ENCODE measurements at places on chromosomes 12 and 14. TPM values are rescaled to one million over a fixed set of nuclear protein-coding genes. Genes with fewer than 3 reads are reported as not detected.
A peak's percentile ranks its signal among the peaks of the same experiment; 100 is the strongest.

DNA sequence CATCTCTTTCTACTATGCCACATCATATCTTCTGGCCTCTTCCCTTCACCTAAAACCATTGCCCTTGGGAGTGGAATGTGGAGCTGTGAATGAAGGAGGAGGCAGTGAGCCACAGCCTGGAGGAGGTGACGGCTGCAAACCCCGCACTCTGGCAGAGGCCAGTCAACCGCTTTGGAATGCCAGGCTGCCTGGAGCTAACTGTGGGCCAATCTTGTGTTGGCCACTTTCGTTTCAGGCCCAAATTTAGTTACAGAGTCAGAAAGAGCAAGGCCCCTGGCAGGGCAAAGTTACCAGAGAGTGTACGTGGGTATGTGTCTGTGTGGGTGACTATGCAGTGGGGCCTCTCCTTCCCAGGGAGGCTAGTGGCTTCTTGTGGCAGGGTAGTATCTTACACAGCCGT lies 40.1 kb downstream of the CACNA1C start:
- no peaks in the 10 kb centered on the region for H3K36me3 ChIP-seq
- H3K27me3 ChIP-seq, result no peaks in the 10 kb centered on the region
- no peak for DNase-seq
- no peak overlapping the region for H3K4me3 ChIP-seq

DNA sequence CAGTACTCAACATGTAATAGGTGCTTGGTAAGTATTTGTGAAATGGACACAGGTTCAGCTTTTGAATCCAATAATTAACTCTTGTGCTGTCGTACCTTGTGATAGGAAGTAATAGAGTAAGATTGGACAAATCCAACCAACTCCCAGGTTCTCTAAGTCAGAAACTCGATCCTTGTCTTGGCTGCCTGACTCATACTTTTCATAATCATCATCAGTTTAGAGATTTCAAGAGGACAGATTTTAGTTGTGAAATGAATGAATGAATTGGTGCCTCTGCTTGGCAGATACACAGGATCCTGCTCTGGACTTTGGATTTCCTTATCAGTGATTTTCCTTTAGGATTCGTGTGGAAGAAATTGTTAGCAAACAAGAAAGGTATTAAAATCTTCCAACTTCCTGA lies 1145.2 kb downstream of the AACS start:
- no peak for DNase-seq
- H3K4me3 ChIP-seq, result no peak overlapping the region
- peaks cover 3% of the 10 kb centered on the region for H3K4me1 ChIP-seq
- H3K27me3 ChIP-seq, result no peaks in the 10 kb centered on the region
- H3K27ac ChIP-seq, result no peak overlapping the region

GRCh38 chr12:95319694-95320331 lies 102.2 kb downstream of the VEZT start:
- no peak for DNase-seq
- peaks cover 10% of the 10 kb centered on the region for H3K4me1 ChIP-seq
- H3K36me3 ChIP-seq, result no peaks in the 10 kb centered on the region
- H3K4me3 ChIP-seq, result no peak overlapping the region
- no peaks in the 10 kb centered on the region for H3K27me3 ChIP-seq

- H3K27ac ChIP-seq, result no peak overlapping the region
- H3K4me1 ChIP-seq, result no peaks in the 10 kb centered on the region
- DNase-seq, result no peak
- no peak overlapping the region for H3K4me3 ChIP-seq
- no peaks in the 10 kb centered on the region for H3K36me3 ChIP-seq
- H3K27me3 ChIP-seq, result no peaks in the 10 kb centered on the region
Measured at GRCh38 chr12:70744178-70744577, 106.9 kb upstream of the PTPRB start.

GRCh38 chr12:112964067-112964670 lies 14.2 kb upstream of the OAS2 start:
- no peak for DNase-seq
- no peaks in the 10 kb centered on the region for H3K4me1 ChIP-seq
- H3K4me3 ChIP-seq, result no peak overlapping the region
- H3K27me3 ChIP-seq, result no peaks in the 10 kb centered on the region
- H3K27ac ChIP-seq, result no peak overlapping the region
- H3K36me3 ChIP-seq, result no peaks in the 10 kb centered on the region

DNA sequence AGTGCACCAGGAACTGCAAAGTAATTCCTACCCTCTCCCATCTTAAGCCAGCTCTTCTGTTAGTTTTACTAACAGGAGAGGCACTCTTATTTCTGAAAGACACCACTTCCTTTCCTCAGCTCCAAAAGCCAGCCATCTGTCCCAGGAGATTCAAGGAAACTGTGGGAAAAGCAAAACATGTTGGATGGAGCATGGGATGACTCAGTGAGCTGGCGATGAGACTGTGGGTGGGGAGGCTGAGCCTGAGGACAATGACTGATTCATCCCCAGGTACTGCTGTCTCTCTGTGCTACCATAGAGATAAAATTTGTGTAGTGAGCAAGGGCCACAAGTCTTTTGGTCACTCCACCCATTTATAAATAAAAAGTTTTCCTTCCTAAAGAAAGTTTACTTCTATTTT lies 141.4 kb downstream of the MYRFL start:
- H3K27me3 ChIP-seq, result no peaks in the 10 kb centered on the region
- no peak overlapping the region for H3K4me3 ChIP-seq
- peaks cover under 1% of the 10 kb centered on the region for H3K4me1 ChIP-seq

- H3K4me1 ChIP-seq, result peaks cover 14% of the 10 kb centered on the region
- no peaks in the 10 kb centered on the region for H3K36me3 ChIP-seq
- no peaks in the 10 kb centered on the region for H3K27me3 ChIP-seq
- DNase-seq, result no peak
Measured at GRCh38 chr14:95146079-95146771, 11.1 kb downstream of the DICER1 start.

GRCh38 chr14:38073641-38074040 lies 134.1 kb upstream of the SSTR1 start:
- no peaks in the 10 kb centered on the region for H3K27me3 ChIP-seq
- no peak for DNase-seq
- H3K36me3 ChIP-seq, result no peaks in the 10 kb centered on the region

DNA sequence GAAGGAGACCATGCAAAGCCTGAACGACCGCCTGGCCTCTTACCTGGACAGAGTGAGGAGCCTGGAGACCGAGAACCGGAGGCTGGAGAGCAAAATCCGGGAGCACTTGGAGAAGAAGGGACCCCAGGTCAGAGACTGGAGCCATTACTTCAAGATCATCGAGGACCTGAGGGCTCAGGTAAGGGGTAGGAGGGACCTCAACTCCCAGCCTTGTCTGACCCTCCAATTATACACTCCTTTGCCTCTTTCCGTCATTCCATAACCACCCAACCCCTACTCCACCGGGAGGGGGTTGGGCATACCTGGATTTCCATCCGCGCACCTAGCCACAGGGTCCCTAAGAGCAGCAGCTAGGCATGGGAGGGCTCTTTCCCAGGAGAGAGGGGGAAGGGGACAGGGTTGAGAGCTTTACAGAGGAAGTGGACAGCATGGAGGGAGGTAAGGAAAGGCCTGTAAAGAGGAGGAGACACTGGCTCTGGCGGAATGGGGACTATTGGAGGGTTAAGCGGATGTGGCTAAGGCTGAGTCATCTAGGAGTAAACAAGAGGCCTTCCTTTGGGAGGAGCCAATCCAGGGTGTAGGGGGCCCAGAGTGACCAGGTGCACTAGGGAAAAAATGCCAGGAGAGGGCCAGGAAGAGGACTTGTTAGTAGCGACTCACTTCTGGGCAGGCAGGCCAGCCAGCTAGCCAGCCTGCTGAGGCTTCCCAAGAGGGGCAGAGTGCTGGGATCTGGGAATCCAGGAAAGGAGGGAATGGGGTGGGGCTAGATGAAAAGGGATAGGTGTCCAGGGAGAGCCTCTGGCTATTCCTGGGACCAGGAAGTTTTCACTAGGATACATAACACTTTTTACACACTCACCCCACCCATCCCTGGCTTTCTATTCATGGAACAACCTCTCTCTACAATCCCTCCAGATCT lies 754 bp downstream of the KRT18 start:
- peak overlapping the region; percentile 68 for H3K4me3 ChIP-seq
- no peak overlapping the region for H3K27ac ChIP-seq
- no peaks in the 10 kb centered on the region for H3K36me3 ChIP-seq
- peak; percentile 46 for DNase-seq

- H3K27me3 ChIP-seq, result no peaks in the 10 kb centered on the region
- no peaks in the 10 kb centered on the region for H3K36me3 ChIP-seq
- no peak for DNase-seq
- H3K4me1 ChIP-seq, result peaks cover 16% of the 10 kb centered on the region
- no peak overlapping the region for H3K4me3 ChIP-seq
- H3K27ac ChIP-seq, result no peak overlapping the region
Measured at GRCh38 chr12:124481772-124482566, 85.4 kb downstream of the NCOR2 start.

GRCh38 chr12:121787063-121788025 lies 6.1 kb downstream of the RHOF start:
- H3K4me3 ChIP-seq, result no peak overlapping the region
- peaks cover 1% of the 10 kb centered on the region for H3K4me1 ChIP-seq
- H3K27ac ChIP-seq, result no peak overlapping the region
- peaks cover 1% of the 10 kb centered on the region for H3K27me3 ChIP-seq
- DNase-seq, result no peak

DNA sequence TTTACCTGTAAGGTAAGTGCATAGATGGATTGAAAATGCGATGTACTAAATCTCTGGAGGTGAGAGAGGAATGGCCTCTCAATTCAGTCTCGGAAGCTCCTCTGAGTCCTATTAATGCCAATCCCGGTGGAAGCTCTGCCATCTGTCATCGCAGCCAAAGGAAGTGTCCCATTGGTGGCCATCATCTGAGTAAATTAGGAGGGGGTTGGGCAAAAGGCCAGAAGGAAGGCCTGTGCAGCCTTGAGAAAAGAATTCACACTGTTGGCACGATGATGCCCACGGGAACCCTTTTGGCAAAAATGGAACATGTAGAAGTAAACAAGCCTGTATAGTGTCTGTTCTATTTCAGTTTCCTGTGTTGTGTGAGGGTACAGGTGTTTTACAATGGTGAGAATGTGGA lies 494.8 kb downstream of the NELL2 start:
- no peak overlapping the region for H3K4me3 ChIP-seq
- H3K27me3 ChIP-seq, result no peaks in the 10 kb centered on the region

DNA sequence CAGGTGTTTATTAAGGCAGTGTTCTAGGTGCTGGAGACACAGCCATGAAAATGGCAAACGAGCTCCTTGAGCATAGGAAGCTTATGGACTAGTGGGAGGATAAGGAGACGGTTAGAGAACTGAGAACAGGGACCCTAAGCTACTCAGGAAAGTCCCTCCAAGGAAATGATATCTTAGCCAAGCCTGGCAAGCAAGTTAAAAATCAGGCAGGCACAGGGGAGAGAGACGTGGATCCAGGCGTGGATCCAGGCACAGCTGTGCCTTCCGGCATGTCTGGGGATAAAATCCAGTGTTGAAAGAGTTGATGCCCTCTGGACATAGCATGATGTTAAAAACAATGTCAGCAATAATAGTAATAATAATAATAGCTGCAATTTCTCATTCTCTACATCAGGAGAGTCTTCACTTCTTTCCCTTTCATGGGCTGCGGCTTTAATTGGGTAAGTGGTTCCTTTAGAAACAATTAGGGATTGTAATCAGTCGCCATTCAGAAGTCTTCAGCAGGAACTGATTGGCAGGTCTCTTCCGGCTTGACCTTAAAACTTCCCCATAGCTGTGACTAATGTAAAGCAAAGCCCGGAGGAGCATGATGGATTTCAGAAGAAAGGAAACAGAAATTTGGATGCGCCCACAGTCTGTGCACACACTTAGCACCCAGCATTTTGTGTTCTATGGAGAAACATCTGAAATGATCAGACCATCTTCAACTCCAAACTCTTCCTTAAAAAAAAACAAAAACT lies 230.2 kb downstream of the SLC41A2 start:
- peak; percentile 41 for DNase-seq
- no peak overlapping the region for H3K4me3 ChIP-seq
- no peaks in the 10 kb centered on the region for H3K36me3 ChIP-seq
- no peak overlapping the region for H3K27ac ChIP-seq

- peaks cover 13% of the 10 kb centered on the region for H3K4me1 ChIP-seq
- no peak overlapping the region for H3K4me3 ChIP-seq
- peaks cover 10% of the 10 kb centered on the region for H3K27me3 ChIP-seq
- no peak overlapping the region for H3K27ac ChIP-seq
Measured at GRCh38 chr14:22551605-22551997, 37.4 kb downstream of the DAD1 start.

- peak; percentile 87 for DNase-seq
- H3K4me1 ChIP-seq, result peaks cover 10% of the 10 kb centered on the region
- peak overlapping the region; percentile 56 for H3K27ac ChIP-seq
- no peak overlapping the region for H3K4me3 ChIP-seq
- no peaks in the 10 kb centered on the region for H3K36me3 ChIP-seq
- no peaks in the 10 kb centered on the region for H3K27me3 ChIP-seq
Measured at GRCh38 chr14:32254952-32255679, 52.0 kb upstream of the RNU6-8 start.

GRCh38 chr12:94990222-94990621 lies 13.3 kb downstream of the NDUFA12 start:
- DNase-seq, result no peak
- H3K27me3 ChIP-seq, result no peaks in the 10 kb centered on the region

DNA sequence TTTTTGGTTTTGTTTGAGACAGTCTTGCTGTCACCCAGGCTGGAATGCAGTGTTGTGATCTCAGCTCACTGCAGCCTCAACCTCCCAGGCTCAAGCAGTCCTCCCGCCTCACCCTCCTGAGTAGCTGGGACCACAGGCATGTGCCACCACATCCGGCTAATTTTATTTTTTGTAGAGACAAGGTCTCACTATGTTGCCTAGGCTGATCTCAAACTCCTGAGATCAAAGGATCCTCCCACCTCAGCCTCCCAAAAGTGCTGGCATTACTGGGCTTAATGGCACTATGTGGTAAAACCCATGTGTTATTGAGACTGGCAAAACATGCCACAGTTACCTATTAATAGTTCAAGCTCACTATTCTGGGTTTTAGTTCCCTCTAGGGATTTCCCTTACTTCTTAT lies 51.2 kb upstream of the KCNH3 start:
- H3K27ac ChIP-seq, result no peak overlapping the region
- H3K4me3 ChIP-seq, result no peak overlapping the region
- H3K4me1 ChIP-seq, result peaks cover 2% of the 10 kb centered on the region
- no peaks in the 10 kb centered on the region for H3K27me3 ChIP-seq
- no peaks in the 10 kb centered on the region for H3K36me3 ChIP-seq

GRCh38 chr12:18998343-18999261 lies 130.9 kb upstream of the PLEKHA5 start:
- no peaks in the 10 kb centered on the region for H3K27me3 ChIP-seq
- no peak overlapping the region for H3K27ac ChIP-seq
- no peak for DNase-seq
- H3K4me3 ChIP-seq, result no peak overlapping the region

- no peak overlapping the region for H3K27ac ChIP-seq
- no peak for DNase-seq
- H3K36me3 ChIP-seq, result no peaks in the 10 kb centered on the region
- H3K4me1 ChIP-seq, result no peaks in the 10 kb centered on the region
- no peak overlapping the region for H3K4me3 ChIP-seq
Measured at GRCh38 chr12:22494319-22494718, 50.0 kb downstream of the C2CD5 start.

The OTX2 gene
- total RNA-seq, result 453 TPM

The TMTC1 gene
- 16.1 TPM for total RNA-seq

The CCDC177 gene
- total RNA-seq, result 8.6 TPM

The GPR132 gene
- total RNA-seq, result 0.22 TPM

The RNF212B gene
- 0.50 TPM for total RNA-seq

The ADCY4 gene
- total RNA-seq, result not detected

The GDF3 gene
- not detected for total RNA-seq

The SMCO2 gene
- not detected for total RNA-seq

Measured in neural progenitor cell (in vitro differentiated cells).